ENCODE measurements at places on chromosomes 1 and 21. TPM values are rescaled to one million over a fixed set of nuclear protein-coding genes. Genes with fewer than 3 reads are reported as not detected.

The PIK3R3 gene
- 14.9 TPM for total RNA-seq

The HES5 gene
- not detected for total RNA-seq

The UMODL1 gene
- not detected for total RNA-seq

The SPRR4 gene
- not detected for total RNA-seq

The S100A2 gene
- total RNA-seq = 17.8 TPM

The CATSPERE gene
- total RNA-seq = not detected

The TFF3 gene
- not detected for total RNA-seq

The FAM131C gene
- total RNA-seq = 0.08 TPM

The CRABP2 gene
- total RNA-seq = 0.95 TPM

The CCDC27 gene
- not detected for total RNA-seq

The FGR gene
- not detected for total RNA-seq

The KIF17 gene
- total RNA-seq = not detected

The FAM177B gene
- not detected for total RNA-seq

The HLX gene
- total RNA-seq = 2.6 TPM

The TXNDC12 gene
- total RNA-seq = 128 TPM

The IL12RB2 gene
- total RNA-seq = not detected

The FOXE3 gene
- total RNA-seq = not detected

The RXFP4 gene
- total RNA-seq = not detected

The ZNF648 gene
- 0.06 TPM for total RNA-seq

The OR2L13 gene
- total RNA-seq = 0.12 TPM

The NEGR1 gene
- total RNA-seq = 1.8 TPM

The CFAP74 gene
- not detected for total RNA-seq

The STPG1 gene
- total RNA-seq = 1.9 TPM

The TNN gene
- total RNA-seq = not detected

The NBPF6 gene
- total RNA-seq = not detected

The MYCBP gene
- total RNA-seq = 53.0 TPM

The PRDM16 gene
- 0.97 TPM for total RNA-seq

The LCE1F gene
- not detected for total RNA-seq

The CXADR gene
- total RNA-seq = 22.3 TPM

Measured in H4 (cell line).